ENCODE measurements at places on chromosomes 5 and 9.

- H3K4me1 ChIP-seq: no peaks in the 10 kb centered on the region
- no peak for DNase-seq
- H3K36me3 ChIP-seq: no peaks in the 10 kb centered on the region
- H3K27ac ChIP-seq: no peak overlapping the region
These were observed 81.5 kb downstream of the PALM2AKAP2 start for GRCh38 chr9:109861499-109861898.

DNA sequence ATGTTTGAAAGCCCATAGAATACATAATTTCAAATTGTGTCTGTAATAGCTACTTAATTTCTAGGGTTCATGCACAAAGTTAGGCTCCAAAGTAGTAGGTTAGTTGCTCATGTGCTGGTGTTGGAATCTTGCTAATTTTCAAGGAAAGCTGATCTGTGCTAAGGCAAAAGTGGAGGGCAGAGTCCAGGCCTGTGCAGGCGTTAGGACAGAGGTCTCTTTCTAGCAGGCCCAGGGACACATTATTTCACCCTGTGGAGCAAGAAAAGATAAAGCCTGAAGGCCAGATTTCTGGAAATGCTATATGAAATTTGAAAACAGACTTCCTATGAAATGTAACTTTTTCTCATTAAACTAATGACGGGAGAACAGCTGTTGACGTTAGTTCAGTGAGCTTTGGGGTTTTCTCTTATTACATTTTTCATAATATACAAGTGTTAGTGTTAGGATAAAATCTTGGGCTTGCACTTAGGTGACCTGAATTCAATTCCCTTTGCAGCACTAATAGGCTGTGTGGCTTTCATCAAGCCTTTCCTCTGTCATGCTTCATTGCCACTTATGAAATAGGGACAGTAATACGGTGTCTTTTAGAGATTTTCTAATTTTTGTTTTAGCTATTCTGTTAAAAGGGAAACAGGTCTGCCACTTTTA lies 196.7 kb upstream of the HAPLN1 start:
- H3K4me1 ChIP-seq: no peaks in the 10 kb centered on the region
- DNase-seq: no peak

DNA sequence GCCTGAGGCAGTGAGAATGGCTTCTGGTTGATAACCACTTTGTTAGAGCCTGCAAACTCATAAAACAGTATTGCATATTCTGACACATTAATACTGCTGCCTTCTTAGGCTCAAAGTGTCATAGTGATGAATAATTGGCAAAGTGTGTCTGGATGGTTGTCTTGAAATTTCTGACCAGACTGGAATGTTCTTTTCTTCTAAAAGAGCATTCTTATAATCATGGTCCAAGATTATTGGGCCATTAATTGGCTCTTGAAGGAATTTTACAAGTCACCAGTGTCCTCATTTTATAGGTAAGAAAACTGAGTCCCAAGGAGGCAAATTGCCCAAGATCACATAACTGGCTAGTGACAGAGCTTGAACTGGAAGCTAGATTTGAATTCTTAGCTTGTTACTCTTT lies 111.7 kb downstream of the PCSK1 start:
- H3K27me3 ChIP-seq: peaks cover 9% of the 10 kb centered on the region
- DNase-seq: no peak

GRCh38 chr9:38263532-38263931 lies 129.0 kb upstream of the ALDH1B1 start:
- DNase-seq: no peak
- no peaks in the 10 kb centered on the region for H3K36me3 ChIP-seq
- no peak overlapping the region for H3K27ac ChIP-seq
- peaks cover 21% of the 10 kb centered on the region for H3K27me3 ChIP-seq

- peaks cover 8% of the 10 kb centered on the region for H3K27me3 ChIP-seq
- H3K4me1 ChIP-seq: no peaks in the 10 kb centered on the region
- DNase-seq: no peak
- no peaks in the 10 kb centered on the region for H3K36me3 ChIP-seq
- H3K27ac ChIP-seq: no peak overlapping the region
- no peak overlapping the region for H3K4me3 ChIP-seq
These were observed 592.7 kb upstream of the BRINP1 start for GRCh38 chr9:119961774-119962424.

GRCh38 chr9:102439583-102439982 lies 555.5 kb upstream of the CYLC2 start:
- H3K27ac ChIP-seq: no peak overlapping the region
- no peaks in the 10 kb centered on the region for H3K4me1 ChIP-seq
- no peak overlapping the region for H3K4me3 ChIP-seq
- DNase-seq: no peak
- H3K36me3 ChIP-seq: no peaks in the 10 kb centered on the region

- no peak for DNase-seq
- H3K27ac ChIP-seq: no peak overlapping the region
- no peaks in the 10 kb centered on the region for H3K36me3 ChIP-seq
- peaks cover 1% of the 10 kb centered on the region for H3K4me1 ChIP-seq
- no peak overlapping the region for H3K4me3 ChIP-seq
- H3K27me3 ChIP-seq: peaks cover 34% of the 10 kb centered on the region
These were observed 478.8 kb upstream of the TNC start for GRCh38 chr9:115596746-115597080.

Data from effector memory CD8-positive, alpha-beta T cell (primary cell).